Left forelimb (tissue), 1 donor: ENCODE measurements at places on chromosomes 2 and 18.

DNA sequence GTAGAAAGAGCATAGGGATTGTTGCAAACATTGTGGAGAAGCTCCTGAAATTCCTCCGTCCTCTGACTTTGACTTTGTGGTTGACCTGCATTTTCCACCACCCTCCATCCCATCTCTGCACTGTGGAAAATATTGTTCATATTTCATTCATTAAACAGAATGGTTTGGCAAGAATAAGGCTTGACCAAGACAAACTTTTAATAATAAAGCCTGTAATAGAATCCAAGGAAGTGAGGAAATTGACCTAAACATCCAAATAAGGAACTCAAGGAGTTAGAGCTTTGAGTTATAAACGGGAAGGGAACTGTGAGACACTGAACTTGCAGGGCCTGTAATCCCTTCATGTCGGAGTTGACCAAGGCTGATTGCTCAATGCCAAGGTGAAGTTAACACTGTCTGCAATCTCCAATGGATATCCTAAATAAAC is 115.2 kb downstream of the GFPT1 start:
- DNase-seq, result no peak

- no peak for DNase-seq
Measured at GRCh38 chr2:148901142-148901541, 26.1 kb downstream of the KIF5C start.

- no peak for DNase-seq
Measured at GRCh38 chr2:58871469-58872142, 630.5 kb upstream of the FANCL start.

- no peak for DNase-seq
Measured at GRCh38 chr2:36277146-36277808, 78.3 kb upstream of the CRIM1 start.

DNA sequence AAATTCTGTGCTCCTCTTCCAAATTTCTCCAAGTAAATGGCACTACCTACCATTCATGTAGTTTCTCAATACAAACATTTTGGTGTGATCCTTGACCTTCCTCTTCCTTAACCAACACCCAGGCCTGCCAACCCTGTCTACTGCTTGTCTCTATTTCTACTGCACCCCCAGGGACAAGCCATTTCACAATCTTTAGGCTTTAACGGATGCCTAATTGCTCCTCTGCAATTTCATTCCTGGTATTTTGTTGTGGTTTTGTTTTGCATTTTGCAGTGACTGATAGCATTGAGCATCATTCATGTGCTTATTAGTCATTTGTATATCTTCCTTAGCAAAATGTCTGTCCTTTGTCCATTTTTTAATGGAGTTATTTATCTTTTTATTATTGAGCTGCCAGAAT is 10.0 kb downstream of the FAP start:
- DNase-seq, result no peak

- DNase-seq, result no peak
Measured at GRCh38 chr2:19864381-19864780, 37.4 kb downstream of the TTC32 start.

DNA sequence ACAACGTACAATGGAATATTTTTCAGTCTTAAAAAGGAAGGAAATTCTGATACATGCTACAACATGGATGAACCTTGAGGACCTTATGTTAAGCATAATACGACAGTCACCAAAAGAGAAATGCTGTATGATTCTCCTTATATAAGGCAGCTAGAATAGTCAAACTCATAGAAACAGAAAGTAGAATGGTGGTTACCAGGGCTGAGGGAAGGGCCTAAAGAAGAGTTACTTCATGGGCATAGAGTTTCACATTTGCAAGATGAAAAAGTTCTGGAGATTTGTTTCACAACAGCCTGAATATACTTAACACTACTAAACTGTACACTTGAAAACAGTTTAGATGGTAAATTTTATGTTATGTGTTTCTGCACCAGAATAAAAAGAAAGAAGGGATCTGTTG is 113.3 kb downstream of the GALNT1 start:
- no peak for DNase-seq

GRCh38 chr2:198905881-198906612 is 551.7 kb downstream of the SATB2 start:
- DNase-seq, result no peak
